Pancreas (tissue), 10 donors: ENCODE measurements at places on chromosomes 5 and 9. TPM values are rescaled to one million over a fixed set of nuclear protein-coding genes. Genes with fewer than 3 reads are reported as not detected.

PCAT7 gene
- total RNA-seq = 0.31 TPM

SAP30L gene
- total RNA-seq = 14.8 TPM

ADRA1B gene
- 0.31 TPM for total RNA-seq

MELK gene
- 0.28 TPM for total RNA-seq

LHX3 gene
- total RNA-seq = not detected

SNX24 gene
- 5.2 TPM for total RNA-seq

BARHL1 gene
- total RNA-seq = not detected

LIFR gene
- total RNA-seq = 24.0 TPM

GRIN3A gene
- 0.03 TPM for total RNA-seq

MTAP gene
- total RNA-seq = 13.3 TPM

PRUNE2 gene
- 2.2 TPM for total RNA-seq

CYFIP2 gene
- total RNA-seq = 12.4 TPM

BSPRY gene
- total RNA-seq = 28.2 TPM

LRRC26 gene
- 0.28 TPM for total RNA-seq

HK3 gene
- 4.0 TPM for total RNA-seq

ACOT12 gene
- total RNA-seq = not detected
